ENCODE measurements at places on chromosomes 11 and 22. TPM values are rescaled to one million over a fixed set of nuclear protein-coding genes. Genes with fewer than 3 reads are reported as not detected.

- no peak for DNase-seq
These were observed 57.0 kb downstream of the PRMT3 start for GRCh38 chr11:20444535-20444934.

GRCh38 chr11:114915871-114916805 lies 237.8 kb downstream of the NXPE2 start:
- DNase-seq = no peak

DNA sequence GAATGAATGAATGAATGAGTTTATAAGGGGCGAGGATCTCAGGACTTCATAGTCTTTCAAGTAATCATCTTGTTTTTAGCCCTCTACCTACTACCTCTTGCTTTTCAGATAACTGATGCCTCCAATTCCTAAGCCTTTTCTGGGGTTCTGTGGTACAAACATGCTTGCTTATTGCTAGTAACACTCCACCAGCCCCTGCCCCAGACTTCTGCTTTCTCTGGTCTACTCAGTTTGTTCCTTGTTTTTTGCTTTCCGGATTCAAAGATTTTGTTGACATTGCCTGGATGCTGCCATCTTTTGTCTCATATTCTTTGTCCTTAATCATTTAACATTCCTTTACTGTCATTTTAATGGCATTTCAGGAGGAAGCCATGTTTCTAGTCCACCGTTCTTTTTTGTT lies 8.9 kb upstream of the TMEM9B start:
- no peak for DNase-seq

GRCh38 chr11:44427432-44427831 lies 117.5 kb upstream of the ALX4 start:
- DNase-seq = no peak

Gene KRTAP5-1
- not detected for total RNA-seq

All from pulmonary artery endothelial cell (primary cell).